Fibroblast of lung (primary cell): ENCODE measurements at places on chromosomes 11 and 22.

DNA sequence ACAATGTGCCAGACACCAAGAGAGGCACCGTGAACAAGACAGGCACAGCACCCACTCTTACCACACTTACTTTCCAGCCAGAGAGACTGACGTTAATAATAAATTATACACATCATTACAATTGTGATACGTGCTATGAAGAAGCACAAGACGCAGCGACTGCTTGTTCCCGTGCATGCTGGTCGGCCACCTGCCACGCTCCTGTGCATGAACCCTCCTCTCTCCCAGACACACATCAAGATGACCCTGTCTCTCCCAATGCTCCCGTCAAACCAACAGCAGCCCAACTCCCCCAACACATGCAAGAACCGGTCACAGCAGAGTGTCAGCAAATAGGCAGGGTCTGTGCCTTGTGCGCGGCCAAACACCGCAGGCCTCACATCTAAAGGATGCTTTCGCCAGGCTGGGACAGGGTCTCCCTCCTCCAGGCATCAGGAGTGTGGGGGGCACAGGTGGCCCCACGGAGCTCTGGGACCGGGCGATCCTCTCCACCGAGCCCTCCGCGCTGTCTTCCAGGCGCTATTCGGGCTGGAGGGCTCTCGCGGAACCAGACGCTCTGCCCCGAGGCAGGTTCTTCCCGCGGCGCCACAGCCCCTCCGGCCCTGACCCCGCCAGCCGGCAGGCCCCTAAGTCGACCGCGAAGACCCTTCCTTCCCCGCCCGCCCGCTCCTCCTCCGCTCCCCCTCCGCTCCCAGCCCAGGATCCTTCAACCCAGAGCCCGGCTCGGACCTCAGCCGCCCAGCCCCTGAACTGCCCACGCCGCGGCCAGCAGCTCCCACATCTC is 533 bp downstream of the SERGEF start:
- DNase-seq: peak; percentile 24

GRCh38 chr22:23856721-23857605 is 712 bp upstream of the SLC2A11 start:
- peak; percentile 31 for DNase-seq

- peak; percentile 20 for DNase-seq
Measured at GRCh38 chr11:95595541-95595940, 194.0 kb downstream of the FAM76B start.

- no peak for DNase-seq
Measured at GRCh38 chr11:90428836-90429235, 206.0 kb upstream of the CHORDC1 start.

- no peak for DNase-seq
Measured at GRCh38 chr11:7449211-7449840, 36.0 kb upstream of the OLFML1 start.

DNA sequence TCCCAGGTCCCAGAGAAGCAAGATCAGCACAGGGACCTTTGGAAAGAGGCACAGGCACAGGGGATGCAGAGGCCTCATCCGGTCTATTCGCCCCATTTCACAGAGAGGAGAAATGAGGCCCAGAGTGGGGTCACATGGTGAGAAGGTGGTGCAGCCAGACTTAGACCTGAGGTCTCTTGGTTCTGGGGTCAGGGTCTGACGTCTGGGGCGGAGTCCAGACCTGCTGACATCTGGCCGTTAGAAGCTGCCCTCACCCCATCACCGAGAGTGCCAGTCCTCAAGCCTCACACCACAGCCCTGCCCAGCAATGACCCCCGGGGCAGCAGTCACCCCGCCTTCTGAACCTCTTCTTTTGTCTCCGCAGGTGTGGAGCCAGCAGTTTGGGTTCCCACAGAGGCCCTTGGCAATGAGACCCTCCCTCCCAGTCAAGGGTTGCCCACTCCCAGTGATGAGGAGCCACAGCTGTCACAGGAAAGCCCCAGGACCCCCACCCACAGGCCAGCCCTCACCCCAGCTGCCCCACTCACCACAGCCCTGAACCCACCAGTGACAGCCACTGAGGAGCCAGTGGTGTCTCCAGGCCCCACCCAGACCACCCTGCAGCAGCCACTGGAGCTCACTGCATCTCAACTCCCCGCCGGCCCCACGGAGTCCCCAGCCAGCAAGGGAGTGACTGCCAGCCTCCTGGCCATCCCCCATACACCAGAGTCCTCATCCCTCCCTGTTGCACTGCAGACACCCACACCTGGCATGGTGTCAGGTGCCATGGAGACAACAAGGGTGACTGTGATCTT is 62.4 kb downstream of the OTOG start:
- no peak for DNase-seq

DNA sequence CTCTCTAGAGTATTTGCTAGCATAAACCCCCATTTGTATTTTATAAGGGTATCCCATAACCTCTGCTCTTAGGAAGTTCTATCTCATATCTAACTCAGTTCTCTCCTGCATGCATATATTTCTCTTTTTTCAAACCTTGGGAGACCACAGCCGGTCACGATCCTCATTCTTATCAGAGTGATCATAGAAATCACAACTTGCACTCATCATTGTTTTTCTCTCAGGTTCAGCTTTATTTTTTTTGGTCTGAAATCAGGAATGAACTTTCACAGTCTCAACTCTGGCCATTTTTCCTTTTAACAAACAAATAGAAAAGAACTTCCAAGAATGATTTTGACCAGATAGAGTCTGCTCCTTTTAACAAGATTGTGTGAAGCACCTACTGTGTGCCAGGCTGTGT is 98.6 kb upstream of the BLID start:
- DNase-seq: peak; percentile 75

DNA sequence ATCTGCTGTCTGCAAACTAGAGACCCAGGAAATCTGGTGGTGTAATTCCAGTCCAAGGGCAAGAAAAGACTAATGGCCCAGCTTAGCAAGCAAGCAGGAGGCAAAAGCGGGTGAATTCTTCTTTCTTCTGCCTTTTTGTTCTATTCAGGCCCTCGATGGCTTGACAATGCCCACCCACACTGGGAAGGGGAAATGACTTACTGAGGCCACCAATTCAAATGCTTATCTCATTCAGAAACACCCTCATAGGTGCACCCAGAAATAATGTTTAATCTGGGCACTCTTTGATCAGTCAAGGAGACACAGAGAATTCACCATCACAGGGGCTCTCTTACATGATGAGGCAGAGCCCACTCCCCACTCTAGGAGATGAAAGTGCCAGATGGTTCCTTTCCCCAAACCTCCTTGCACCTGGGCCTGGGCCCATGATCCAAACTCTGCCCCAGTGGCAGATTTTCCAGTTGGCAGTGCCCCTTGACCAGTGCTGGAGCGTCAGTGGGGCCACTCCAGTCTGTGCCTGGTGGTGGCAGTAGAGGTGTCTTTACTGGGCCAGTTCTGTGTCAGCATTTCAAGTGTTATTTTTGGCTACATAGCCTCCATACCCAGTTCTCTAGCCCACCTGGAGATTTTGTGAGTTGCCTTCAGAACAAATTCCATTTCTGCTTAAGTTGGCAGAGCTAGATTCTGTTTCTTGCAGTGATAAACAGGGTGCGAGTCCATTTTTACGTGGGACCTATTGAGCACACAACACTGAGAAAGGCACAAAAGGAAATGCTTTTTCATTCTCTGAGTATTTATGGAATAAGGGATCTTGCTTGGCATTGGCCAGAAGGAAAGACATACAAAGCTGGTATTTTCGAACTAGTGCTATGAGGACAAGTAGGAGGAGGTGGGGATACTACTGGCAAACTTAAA is 7.5 kb downstream of the ELMOD1 start:
- DNase-seq: no peak

DNA sequence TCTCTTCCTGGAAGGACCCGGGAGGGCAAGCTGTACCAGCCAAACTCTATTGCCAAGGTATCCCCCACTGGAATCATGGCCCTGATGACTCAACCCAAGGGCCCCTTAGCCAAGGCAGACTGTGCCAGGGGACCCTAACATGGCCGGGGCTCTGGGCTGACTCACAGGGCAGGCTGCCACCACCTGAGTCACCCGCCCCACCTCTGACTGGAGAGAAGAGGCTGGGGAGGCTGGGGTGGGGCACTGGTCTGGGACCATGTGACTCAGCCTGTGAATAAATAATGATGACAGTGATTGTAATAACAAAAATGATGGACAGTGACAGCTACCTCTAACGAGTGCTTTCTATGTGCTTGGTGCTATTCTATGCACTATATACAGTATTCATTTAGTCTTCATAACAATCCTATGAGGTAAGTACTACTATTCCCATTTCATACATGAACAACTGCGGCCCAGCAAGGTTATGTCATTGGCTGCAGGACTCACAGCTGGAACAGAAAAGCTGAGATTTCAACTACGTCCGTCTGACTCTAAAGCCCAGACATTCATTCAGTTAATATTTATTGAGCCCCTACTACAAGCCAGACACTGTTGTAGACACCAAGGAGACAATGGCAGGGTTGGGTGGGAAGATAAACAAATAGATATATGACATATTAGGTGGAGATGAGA is 84.2 kb downstream of the FBXO7 start:
- peak; percentile 88 for DNase-seq

- DNase-seq: no peak
Measured at GRCh38 chr11:58564231-58564630, 11.4 kb downstream of the LPXN start.

DNA sequence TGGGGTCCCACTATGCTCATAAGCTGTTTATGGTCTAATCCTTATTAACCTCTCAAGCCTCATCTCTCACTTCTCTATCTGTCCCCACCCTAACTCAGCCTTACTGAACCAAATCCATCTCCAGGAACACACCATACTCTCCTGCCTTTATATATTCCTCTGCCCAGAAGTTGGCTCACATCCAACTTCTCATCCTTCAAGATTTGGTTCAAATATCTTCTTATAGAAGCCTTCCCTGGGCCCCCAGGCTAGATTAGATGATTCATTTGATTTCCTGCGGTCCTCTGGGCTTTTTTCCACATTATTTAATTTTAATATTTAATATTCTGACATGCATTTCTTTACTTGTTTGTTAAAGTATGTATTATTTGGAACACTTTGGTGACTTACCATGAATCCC is 23.2 kb downstream of the MEI1 start:
- no peak for DNase-seq

GRCh38 chr11:6328321-6328720 is 8.0 kb upstream of the CAVIN3 start:
- peak; percentile 69 for DNase-seq

DNA sequence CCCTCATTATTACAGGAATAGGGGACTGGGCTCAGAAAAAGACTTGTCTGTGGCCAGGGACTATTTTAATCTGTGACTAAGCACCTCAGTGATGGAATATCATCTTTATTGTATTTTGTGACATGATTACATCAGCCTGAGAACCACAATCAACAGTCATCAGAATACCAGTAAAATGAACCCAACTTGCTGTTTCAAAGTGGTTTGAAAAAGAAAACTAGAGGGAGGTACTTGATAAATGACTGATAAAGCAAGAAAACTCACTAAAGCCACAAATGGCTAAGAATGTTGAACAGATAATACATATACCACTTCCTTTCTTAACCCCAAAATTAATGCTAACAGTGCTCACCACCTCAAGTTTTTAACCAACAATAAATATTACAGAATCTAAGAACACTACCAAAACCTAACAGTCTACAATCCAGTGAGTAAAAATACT is 155.7 kb downstream of the ATG16L2 start:
- peak; percentile 82 for DNase-seq

- DNase-seq: no peak
Measured at GRCh38 chr11:94401773-94402265, 600 bp upstream of the GPR83 start.
